Activated T-cell treated with anti-CD3 and anti-CD28 coated beads for 4 hours (primary cell): ENCODE measurements at places on chromosomes 6 and 20.

DNA sequence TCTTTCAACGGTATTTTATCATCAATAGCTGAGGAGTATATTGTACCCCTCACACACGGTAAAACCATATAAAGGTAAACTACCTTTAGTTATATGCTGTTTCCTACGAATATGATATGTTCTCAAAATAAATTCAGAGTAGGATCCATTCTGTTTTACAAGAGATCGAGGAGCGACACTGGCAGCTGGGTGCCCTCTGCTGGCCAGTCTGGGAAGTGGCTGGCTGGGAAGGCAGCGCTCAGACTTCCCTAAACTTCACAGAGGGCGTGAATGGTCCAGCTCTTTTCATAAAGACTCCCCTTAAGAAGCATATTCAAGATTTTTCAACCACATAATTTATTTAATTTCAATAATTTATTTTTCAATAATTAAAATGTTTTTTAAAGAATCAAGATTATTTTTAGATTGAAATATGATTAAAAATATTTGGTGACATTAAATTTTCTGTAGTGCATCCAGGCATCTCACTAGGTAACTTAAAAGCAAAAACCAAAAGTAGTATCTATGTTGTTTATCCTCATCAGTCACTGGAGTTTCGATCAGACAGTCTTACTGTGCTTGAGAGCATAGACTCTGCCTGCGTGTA lies 187.5 kb upstream of the PDE10A start:
- peak; percentile 26 for DNase-seq

- no peak for DNase-seq
These were observed 34.6 kb downstream of the GCNT2 start for GRCh38 chr6:10555625-10556309.

GRCh38 chr6:56364827-56365339 lies 117.5 kb upstream of the COL21A1 start:
- DNase-seq, result no peak

DNA sequence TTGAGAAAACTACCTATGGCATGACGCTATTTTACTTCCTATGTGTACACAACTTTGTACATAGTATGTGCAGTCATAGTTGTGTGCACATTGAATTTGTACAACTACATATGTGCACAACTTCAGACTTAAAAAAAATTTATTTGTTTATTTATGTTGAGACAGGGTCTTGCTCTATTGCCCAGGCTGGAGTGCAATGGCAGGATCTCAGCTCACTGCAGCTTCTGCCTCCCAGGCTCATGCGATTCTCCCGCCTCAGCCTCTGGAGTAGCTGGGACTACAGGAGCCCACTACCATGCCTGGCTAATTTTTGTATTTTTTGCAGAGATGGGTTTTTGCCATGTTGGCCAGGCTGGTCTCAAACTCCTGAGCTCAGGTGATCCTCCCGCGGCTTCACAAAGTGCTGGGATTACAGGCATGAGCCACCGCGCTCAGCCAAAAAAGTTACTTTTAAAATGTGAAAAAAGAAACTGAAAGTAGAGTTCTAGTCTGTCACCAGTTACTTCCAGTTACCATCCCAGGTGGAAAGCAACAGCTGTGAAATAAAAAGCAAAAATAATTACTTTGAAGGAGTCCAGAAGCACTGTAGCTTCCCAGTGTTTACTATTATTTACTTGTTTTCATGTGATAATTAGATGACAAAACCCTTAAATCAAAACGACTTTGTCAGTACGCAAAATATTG lies 1.7 kb upstream of the ZKSCAN8 start:
- DNase-seq, result no peak

- no peak for DNase-seq
These were observed 203.2 kb downstream of the ANKRD60 start for GRCh38 chr20:58025233-58025632.

DNA sequence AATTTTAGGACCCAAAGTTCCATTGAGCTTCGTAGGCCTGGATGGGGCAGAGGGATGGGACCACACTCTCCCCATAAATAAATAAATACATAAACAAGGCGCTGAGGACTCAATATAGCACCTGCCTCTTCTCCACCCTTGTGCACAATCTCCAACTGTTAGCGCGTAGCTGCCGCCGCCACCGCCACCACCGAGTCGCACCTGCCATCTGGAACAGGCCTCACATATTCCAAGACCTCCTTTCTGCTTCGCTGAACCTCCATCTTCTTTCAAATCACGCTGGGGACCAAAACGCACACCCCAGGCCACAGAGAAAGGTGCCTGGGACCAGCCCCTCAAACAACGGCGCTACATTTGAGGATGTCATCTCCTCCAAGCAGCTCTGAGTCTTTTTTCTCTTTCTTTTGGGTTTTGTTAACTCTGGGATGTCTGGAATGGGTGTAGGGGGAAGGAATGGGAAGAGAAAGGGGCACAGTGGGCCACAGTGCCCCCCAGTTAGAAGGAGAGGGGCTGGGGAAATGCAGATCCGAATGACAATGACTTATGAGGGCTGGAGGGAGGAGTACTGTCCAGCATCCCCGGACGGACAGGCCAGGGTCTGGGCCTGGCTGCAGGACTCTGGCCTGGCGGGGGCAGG lies 49.7 kb downstream of the NOL4L start:
- DNase-seq, result no peak

DNA sequence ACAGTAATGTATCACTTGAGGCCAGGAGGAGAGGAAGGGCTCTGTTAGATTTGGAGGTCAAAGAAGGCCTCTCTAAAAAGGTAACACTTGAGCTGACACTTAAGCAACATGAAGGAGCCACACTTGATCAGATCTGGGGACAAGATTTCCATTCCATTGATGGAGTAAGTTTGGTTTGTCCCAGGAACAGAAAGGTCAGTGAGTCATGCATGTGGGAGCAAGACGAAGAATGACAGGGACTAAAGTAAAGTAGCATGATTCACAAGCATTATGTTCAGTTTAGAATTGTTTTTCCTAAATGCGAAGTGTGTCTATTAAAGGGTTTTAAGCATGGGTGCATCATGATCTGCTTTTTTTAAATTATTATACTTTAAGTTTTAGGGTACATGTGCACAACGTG lies 47.4 kb downstream of the COL21A1 start:
- DNase-seq, result no peak
